ENCODE measurements at places on chromosomes 5 and 9.
A peak's percentile ranks its signal among the peaks of the same experiment; 100 is the strongest.

- no peak for DNase-seq
- H3K4me1 ChIP-seq = no peaks in the 10 kb centered on the region
- H3K27me3 ChIP-seq = no peaks in the 10 kb centered on the region
- H3K27ac ChIP-seq = no peak overlapping the region
- no peak overlapping the region for H3K4me3 ChIP-seq
- no peaks in the 10 kb centered on the region for H3K36me3 ChIP-seq
Observed at GRCh38 chr5:145025775-145026174, 809.4 kb downstream of the PRELID2 start.

DNA sequence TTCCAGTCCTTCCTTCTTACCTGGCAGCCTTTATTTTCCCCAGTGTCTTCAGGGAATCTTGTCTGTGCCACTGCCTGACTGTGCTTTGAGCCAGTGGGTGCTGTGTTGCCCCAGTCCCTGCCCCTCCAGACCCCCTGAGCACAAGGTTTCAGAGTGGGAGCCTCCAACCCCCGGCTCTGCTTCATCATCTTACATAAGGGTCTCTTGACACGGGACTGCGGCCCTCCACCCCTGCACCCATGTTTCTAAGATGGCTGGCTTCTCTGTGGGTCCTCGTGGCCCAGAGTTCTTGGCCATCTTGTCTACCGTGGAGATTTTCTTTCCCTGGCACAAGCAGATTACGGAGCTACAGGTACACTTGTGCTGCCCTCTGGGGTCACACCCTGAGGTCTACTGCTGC is 194.1 kb downstream of the CACNA1B start:
- H3K36me3 ChIP-seq = no peaks in the 10 kb centered on the region
- no peak overlapping the region for H3K4me3 ChIP-seq
- H3K27ac ChIP-seq = no peak overlapping the region
- no peak for DNase-seq

GRCh38 chr5:176608142-176608705 is 1.7 kb downstream of the GPRIN1 start:
- H3K27ac ChIP-seq = no peak overlapping the region
- DNase-seq = no peak
- no peaks in the 10 kb centered on the region for H3K36me3 ChIP-seq
- no peak overlapping the region for H3K4me3 ChIP-seq
- H3K27me3 ChIP-seq = no peaks in the 10 kb centered on the region

GRCh38 chr5:160851451-160851850 is 560 bp downstream of the ATP10B start:
- H3K4me3 ChIP-seq = no peak overlapping the region
- H3K36me3 ChIP-seq = no peaks in the 10 kb centered on the region
- H3K27ac ChIP-seq = no peak overlapping the region
- H3K27me3 ChIP-seq = no peaks in the 10 kb centered on the region
- no peak for DNase-seq

DNA sequence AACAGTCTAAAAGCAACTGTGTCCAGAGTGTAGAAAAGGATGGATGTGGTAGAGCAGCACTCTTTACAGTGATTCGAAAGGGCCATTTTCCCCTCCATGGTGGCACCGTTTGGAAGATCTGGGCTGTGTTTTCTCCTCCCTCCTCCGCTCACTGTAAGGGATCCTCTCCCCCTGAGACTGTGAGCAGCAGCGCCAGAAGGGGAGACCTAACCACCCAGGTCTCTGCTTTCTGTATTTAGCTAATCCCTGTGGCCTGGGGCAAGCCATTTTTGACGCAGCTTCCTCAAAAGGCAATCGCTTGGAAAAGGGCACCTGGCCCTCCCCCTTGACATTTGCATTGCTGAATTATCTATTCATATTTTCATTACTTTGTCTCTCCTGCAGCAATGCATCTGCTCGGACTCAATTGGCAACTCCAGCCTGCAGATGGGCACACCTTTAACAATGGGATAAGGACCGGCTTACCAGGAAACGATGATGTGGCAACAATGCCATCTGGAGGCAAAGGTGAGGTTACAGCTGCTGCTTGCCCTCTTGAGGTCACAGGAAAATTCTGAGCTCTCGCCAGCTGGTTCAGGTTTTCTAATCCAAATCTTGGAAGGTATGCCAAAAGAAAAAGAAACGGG is 244.3 kb upstream of the WWC1 start:
- H3K36me3 ChIP-seq = no peaks in the 10 kb centered on the region
- H3K4me3 ChIP-seq = no peak overlapping the region
- H3K4me1 ChIP-seq = peaks cover 5% of the 10 kb centered on the region
- H3K27me3 ChIP-seq = no peaks in the 10 kb centered on the region
- no peak overlapping the region for H3K27ac ChIP-seq

GRCh38 chr5:90144625-90145327 is 264.8 kb downstream of the CETN3 start:
- no peaks in the 10 kb centered on the region for H3K4me1 ChIP-seq
- no peak overlapping the region for H3K4me3 ChIP-seq
- no peak overlapping the region for H3K27ac ChIP-seq
- no peak for DNase-seq

- DNase-seq = no peak
- no peaks in the 10 kb centered on the region for H3K27me3 ChIP-seq
- no peaks in the 10 kb centered on the region for H3K36me3 ChIP-seq
- H3K4me1 ChIP-seq = no peaks in the 10 kb centered on the region
Observed at GRCh38 chr5:145739843-145740242, 95.3 kb downstream of the PRELID2 start.

GRCh38 chr5:39466846-39467245 is 42.1 kb upstream of the DAB2 start:
- H3K4me3 ChIP-seq = no peak overlapping the region
- no peaks in the 10 kb centered on the region for H3K27me3 ChIP-seq
- no peak overlapping the region for H3K27ac ChIP-seq
- no peak for DNase-seq

DNA sequence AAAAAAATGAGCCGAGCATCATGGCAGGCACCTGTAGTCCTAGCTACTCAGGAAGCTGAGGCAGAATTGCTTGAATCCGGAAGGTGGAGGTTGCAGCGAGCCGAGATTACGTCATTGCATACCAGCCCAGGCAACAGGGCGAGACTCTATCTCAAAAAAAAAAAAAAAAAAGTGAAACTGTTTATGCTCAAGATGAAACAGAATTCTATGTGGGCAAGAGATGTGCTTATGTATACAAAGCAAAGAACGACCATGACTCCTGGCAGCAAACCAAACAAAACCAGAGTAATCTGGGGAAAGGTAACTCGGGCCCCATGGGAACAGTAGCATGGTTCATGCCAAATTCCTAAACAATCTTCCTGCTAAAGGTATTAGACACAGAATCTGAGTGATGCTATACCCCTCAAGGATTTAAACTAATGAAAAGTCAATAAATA is 32.6 kb upstream of the PLAC8L1 start:
- peaks cover 49% of the 10 kb centered on the region for H3K36me3 ChIP-seq
- DNase-seq = no peak
- no peak overlapping the region for H3K27ac ChIP-seq
- no peak overlapping the region for H3K4me3 ChIP-seq
- no peaks in the 10 kb centered on the region for H3K4me1 ChIP-seq
- no peaks in the 10 kb centered on the region for H3K27me3 ChIP-seq

- H3K36me3 ChIP-seq = no peaks in the 10 kb centered on the region
- H3K4me1 ChIP-seq = no peaks in the 10 kb centered on the region
- H3K27me3 ChIP-seq = no peaks in the 10 kb centered on the region
- no peak overlapping the region for H3K27ac ChIP-seq
- no peak overlapping the region for H3K4me3 ChIP-seq
Observed at GRCh38 chr9:1456301-1457024, 406.3 kb downstream of the DMRT2 start.

DNA sequence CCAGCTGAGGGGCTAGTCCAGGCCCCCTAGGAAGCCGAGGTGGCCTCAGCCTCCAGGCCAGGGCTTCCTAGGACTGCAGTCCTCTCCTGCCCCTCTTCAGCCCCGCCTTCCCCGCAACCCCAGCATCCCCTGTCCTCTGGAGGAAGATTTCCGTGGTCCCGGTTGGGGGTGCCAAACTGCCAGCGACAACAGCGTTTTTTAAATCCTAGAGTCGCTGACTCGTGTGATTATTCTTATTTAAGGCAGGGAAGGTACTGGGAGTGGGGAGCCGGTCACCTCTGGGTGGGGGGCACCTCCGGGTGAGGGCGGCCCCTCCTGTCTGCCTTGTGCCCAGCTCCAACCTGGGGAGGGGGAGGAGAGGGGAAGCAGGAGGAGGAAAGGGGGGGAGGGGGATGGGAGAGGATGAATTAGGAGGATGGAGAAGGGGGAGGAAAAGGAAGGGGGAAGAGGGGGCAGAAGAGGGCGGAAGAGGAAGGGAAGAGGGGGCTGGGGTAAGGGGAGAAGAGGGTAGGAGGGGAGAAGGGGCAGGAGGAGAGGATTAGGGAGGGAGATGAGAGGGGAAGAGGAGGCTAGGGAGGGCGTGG is 173.1 kb upstream of the IER5L start:
- peak overlapping the region; percentile 83 for H3K27ac ChIP-seq
- peaks cover 53% of the 10 kb centered on the region for H3K4me1 ChIP-seq
- no peaks in the 10 kb centered on the region for H3K27me3 ChIP-seq
- H3K4me3 ChIP-seq = peak overlapping the region; percentile 34

GRCh38 chr5:39064450-39064849 is 9.7 kb downstream of the RICTOR start:
- H3K4me3 ChIP-seq = no peak overlapping the region
- H3K27me3 ChIP-seq = no peaks in the 10 kb centered on the region
- no peak for DNase-seq
- no peak overlapping the region for H3K27ac ChIP-seq
- H3K4me1 ChIP-seq = peaks cover 36% of the 10 kb centered on the region

DNA sequence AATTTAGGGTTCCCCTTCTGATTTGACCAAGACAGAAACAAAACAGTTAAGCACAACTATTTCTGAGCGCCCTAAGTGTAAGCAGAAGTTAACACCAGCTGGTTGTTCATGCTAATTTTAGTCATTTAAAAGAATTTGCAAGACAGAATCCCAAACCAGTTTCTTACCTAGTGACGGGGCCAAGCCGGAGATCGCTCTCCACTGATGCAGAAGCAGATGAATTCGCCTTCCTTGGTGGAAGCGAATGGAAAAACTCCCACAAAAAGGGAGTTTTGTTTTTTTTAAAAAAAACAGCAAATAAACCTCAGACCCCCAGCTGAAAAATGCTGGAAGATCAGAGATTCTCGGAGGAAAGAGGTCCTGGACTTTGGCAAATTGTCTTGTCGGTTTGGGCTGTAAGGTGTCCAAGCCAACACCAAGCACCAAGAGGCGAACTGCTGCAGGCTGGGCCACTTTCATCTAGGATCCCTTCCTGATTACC is 47.4 kb upstream of the GLDC start:
- H3K4me1 ChIP-seq = no peaks in the 10 kb centered on the region
- no peak for DNase-seq

GRCh38 chr5:146448783-146449519 is 1.8 kb downstream of the TCERG1 start:
- H3K27me3 ChIP-seq = no peaks in the 10 kb centered on the region
- no peak for DNase-seq
- peaks cover 35% of the 10 kb centered on the region for H3K4me1 ChIP-seq

DNA sequence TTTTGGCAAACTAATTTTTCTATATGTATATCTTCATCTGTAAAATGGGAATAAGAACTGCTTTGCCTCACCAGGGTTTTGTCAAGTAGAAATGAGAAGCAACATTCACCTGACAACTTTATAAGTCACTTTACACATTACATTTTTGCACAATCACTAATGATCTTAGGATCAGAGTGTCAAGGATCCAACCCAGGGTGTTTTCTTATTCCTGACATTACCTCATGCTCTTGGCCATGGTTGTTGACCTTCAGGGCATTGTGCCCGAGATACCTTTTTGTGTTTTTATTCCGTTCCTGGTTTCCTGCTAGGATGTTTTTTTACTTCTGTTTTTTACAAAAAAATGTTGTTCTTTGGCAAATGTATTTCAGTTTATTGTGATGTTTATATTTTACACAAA is 22.2 kb upstream of the RASA1 start:
- no peaks in the 10 kb centered on the region for H3K36me3 ChIP-seq
- no peaks in the 10 kb centered on the region for H3K27me3 ChIP-seq
- H3K4me1 ChIP-seq = no peaks in the 10 kb centered on the region
